ENCODE measurements at places on chromosomes 3 and 15.

DNA sequence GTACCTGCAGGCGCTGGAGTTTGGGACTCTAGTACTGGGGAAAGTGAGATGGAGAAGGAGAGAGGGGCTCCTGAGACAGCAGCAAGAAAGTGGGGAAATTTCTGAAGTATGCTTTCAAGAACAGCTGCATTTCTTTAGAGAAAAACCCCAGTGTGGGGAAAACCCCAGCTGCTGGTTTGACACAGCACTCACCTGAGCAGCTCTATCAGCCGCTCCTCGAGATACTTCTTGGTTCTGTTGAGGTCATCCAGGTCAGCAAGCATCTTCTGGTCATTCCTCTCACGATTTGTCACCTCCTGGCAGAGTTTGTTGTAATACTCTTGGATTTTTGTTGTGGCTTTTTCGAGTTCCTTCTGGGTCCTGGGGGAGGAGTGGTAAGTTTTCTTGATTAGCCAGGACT, 18.8 kb downstream of the CXCR6 start:
- DNase-seq: no peak

DNA sequence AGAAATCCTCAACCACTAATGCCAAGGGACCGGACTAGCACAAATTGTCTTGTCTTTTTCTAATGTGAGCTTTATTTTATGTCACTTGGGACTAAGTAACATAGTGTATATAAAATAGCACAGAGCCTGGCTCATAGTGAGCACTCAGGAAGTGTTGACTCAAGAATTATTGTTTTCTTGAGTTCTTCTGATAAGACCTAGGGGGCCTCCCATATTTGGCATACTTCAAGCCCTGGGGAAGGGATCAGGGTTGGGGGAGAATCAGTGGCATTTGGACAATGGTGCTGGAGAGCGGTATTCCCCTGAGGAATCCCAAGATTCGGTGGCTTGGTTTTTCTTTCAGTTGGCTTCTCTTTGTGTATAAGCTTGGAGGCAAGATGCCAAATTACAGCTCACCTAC, 19.4 kb downstream of the ZNF80 start:
- DNase-seq: no peak

DNA sequence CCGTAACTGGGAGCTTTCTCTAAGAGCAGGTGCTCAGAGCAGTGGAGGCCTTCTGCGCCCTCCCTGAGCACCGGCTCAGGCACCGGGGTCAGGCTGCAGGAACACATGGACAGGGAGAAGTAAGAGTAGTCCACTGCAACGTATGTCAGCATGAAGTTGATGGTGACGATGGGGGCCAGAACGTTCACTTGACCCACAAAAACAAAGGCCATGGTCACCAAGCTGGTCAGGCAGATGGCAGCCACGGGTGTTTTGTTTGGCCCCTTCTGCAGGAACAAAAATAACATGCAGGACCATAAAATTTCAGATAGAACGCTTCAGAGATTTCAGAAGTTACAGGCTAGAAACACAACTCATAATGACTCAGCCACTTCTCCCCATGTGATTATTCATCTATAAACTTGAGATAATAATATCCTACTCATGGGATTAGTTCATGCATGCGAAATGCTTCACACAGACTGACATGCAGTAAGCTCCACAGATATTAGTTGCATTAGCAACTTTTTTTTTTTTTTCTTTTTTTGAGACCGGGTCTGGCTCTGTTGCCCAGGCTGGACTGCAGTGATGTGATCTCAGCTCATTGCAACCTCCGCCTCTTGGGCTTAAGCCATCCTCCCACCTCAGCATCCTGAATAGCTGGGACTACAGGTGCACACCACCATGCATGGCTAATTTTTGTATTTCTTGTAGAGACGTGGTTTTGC, 52.2 kb upstream of the HEG1 start:
- DNase-seq: no peak

- no peak for DNase-seq
Observed at GRCh38 chr3:95082191-95082590, 1019.3 kb downstream of the NSUN3 start.

GRCh38 chr3:37053337-37053736, 60.0 kb downstream of the MLH1 start:
- no peak for DNase-seq

DNA sequence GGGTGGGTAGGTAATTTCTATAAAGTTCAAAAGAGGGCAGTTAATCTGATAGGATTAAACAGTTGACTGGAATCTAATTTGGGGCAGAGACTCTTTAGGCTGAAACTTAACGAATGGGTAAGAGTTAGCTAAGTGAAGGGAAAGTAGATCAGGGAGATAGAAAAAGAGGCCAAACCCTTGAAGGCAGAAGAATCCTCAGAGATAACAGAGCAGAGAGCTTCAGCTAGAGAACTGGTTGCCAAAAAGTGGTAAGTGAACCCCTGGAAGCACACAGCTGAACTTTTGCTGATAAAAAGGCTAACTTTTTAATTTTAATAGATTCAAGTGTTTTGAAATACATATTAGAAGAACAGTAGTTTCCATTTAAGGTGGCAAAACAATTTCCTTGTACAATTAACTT, 99.2 kb downstream of the FHIT start:
- DNase-seq: no peak

GRCh38 chr3:16514755-16515353, 1.4 kb upstream of the RFTN1 start:
- no peak for DNase-seq

DNA sequence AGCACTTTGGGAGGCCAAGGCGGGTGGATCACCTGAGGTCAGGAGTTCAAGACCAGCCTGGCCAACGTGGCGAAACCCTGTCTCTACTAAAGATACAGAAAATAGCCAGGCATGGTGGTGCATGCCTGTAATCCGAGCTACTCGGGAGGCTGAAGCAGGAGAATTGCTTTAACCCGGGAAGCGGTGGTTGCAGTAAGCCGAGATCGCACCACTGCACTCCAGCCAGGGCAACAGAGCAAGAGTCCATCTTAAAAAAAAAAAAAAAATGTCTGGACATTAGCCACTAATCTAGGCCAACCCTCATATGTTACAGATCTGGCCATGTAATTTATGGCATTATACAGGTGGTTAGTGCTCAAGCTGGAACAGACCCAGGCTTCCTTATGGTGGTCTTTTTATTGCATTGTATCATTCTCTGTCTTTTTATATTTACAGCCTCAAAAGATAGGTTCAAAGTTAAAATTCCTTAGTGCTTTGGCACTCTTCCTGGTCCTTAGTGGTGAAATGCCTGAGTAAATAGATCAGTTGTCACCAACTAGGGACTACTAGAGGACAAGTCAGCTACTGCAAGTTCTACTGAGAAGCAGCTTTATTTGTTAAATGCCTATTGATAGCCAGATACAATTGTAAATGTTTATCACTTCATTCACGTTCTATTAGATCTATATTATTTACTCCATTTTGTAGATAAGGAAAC, 16.0 kb downstream of the STARD9 start:
- DNase-seq: no peak

GRCh38 chr3:29889215-29889614, 608.3 kb downstream of the RBMS3 start:
- DNase-seq: no peak

DNA sequence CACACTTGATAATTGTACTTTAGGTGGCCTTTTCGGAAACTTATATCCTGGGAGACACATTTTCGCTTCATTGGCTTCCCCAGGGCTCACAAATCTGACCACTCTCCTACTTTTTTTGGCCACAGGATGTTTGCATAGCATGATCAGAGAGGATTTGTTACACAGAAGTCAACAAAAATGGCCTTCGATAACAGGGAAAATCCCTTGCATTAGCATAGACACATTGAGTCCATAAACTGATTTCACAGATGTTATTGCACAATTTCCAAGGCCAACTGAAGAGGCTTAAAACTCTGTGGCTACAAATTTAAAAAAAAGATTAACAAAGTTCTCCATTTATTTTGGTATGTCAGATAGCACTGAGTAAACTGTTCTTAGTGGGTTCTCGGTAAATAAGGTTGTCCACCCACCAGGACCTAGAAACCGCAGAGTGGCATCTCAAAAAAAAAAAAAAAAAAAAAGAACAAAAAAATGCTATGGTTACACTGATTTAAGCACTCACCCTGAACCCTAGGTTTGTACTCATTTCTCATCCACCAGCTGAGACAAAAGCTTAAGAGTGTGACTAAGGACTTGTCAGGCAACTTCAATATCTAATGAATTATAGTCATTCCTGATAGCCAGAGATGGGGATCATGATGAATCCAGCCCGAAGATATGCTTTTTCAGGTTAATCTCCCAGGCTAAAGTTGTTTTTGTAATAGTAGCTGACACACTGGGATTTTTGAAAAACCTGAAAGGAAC, 188.9 kb upstream of the SYNPR start:
- no peak for DNase-seq

DNA sequence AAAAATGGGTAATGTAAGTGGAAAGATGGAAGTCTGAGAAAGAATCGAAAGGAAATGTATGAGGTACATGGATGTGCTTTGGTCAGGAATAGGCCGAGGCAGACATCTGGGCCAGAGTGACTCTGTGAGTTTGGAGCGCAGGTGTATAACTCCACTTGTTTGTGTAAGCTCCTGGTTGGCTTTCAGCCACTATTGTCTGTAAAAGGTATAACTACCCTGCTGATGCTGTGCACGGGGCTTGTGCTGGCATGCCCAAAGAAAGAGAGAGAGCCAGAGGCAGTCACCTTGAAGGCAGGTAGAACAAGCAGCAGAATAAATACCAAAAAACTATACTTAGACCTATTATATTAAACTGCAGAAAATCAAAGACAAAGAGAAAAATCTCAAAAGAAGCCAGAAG, 32.7 kb upstream of the CD96 start:
- DNase-seq: no peak

DNA sequence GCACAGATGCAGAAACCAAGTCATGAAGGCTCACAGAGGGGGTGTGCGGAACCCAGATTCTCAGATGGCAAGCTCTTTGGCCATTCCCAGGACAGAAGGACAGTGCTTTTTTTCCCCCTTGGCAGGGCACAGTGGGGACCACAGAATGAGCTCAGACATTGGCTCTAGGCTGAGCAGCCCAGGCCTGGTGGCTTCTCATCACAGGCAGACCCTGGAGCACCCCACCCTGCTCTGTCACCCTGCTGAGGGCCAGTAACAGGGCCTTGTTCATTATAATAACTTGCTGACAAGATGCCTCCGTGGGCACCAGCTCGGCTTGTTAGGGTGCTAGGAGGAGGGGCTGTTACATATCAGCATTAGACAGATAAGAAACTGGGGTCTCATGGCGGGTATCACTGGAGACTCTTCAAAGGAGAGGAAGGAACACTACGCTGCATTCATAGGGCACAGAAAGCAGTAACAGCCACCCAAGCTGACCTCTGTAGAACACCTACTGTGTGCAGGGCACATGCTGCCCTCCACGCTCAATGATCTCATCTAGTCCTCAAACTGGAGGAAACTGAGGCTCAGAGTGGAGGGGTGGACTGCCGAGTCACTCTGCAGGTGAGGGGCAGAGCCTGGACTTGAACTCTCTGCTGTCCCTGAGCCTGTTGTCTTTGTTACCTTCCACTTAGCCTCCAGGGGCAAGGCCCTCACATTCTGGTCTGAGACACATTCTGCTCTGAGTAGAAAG, 69.9 kb upstream of the SEC13 start:
- no peak for DNase-seq

DNA sequence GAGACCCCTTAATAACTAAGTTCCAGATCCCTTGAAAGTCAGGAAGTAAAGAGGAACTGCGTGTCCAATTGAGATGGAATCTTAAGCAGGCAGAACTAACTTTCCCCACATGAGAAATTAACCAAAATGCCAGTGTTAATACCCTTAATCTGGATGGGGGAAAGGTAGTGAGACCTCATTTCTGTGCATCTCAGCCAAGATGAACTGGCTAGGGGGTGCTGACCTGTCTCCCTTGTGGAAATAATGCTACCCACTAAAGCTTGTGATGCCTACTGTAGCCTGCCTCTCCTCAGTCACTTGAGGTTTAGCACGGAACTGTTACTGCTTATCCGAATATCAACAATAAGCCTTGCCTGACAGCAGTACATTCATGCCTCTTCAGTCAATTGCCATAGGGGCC, 15.1 kb downstream of the BOC start:
- no peak for DNase-seq

DNA sequence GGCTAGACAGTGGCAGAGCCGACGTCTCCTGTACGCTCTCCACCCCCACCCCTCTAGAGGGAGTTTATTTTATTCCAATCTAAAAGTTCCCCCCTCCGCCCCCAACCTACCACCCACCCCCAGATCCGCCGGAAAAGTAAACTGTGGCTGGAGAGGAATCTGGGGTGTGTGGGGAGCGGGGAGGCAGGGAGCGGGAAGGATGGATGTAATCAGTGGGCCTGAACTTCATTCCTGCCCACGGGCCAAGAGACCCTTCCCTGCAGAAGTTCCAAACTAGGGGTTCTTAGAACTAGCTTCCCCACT, 537 bp upstream of the CSRNP1 start:
- no peak for DNase-seq

DNA sequence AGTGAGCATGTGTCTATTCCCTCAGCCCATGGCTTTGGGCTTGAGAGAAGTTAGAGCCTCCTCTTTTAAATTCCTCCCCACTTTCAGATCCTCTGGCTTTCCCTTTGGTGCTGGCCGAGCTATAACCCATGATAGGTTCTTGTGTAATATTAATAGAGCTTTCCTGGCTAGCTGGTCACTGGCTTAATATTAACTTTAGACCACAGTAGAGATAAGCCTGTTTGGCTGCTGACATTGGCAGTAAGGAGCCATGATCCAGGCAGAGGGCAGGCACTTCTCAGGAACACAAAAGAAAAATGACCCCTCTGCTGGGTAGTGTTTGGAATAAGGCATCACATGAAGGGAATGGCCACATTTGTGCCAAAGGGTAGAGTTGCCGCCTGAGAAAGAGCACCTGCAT, 65.4 kb upstream of the UMPS start:
- no peak for DNase-seq

DNA sequence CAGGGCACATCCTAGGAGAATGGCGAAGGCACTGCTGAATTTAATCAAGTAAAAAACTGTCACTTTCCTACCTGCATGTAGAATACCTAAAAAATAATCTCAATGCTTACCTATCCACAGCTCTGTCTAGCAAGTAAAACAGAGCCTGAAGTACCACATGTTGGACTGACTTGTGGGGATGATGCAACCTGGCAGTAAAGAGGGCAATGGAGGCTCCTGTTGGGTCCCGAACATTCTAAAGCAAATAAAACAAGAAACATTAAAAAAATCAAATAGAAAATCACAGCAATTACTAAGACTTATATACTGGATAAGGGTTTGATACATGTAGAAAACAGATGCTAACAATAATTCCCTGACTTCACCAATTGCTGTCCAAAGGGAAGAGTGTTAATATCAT, 56.1 kb downstream of the PTPN9 start:
- no peak for DNase-seq

GRCh38 chr15:93164409-93164808, 75.4 kb upstream of the RGMA start:
- no peak for DNase-seq

- DNase-seq: no peak
Observed at GRCh38 chr3:160448845-160449635, 546 bp downstream of the TRIM59 start.

Measured in thoracic aorta (tissue), 2 donors.